Gastrocnemius medialis (tissue), 4 donors: ENCODE measurements at places on chromosomes 16 and 17.
A peak's percentile ranks its signal among the peaks of the same experiment; 100 is the strongest.

GRCh38 chr17:74773871-74774286 lies 2.3 kb downstream of the NAT9 start:
- no peak overlapping the region for H3K4me3 ChIP-seq
- peaks cover 23% of the 10 kb centered on the region for H3K4me1 ChIP-seq
- no peak for DNase-seq
- no peak overlapping the region for H3K27ac ChIP-seq

GRCh38 chr16:67555795-67556212 lies 6.5 kb upstream of the CTCF start:
- H3K27ac ChIP-seq = peak overlapping the region; percentile 33
- no peaks in the 10 kb centered on the region for H3K27me3 ChIP-seq
- peaks cover 30% of the 10 kb centered on the region for H3K4me1 ChIP-seq
- H3K36me3 ChIP-seq = no peaks in the 10 kb centered on the region
- no peak for DNase-seq

- H3K36me3 ChIP-seq = no peaks in the 10 kb centered on the region
- peak overlapping the region; percentile 83 for H3K27ac ChIP-seq
- peaks cover 70% of the 10 kb centered on the region for H3K4me1 ChIP-seq
- H3K4me3 ChIP-seq = no peak overlapping the region
Measured at GRCh38 chr17:64216338-64217248, 46.5 kb downstream of the TEX2 start.

DNA sequence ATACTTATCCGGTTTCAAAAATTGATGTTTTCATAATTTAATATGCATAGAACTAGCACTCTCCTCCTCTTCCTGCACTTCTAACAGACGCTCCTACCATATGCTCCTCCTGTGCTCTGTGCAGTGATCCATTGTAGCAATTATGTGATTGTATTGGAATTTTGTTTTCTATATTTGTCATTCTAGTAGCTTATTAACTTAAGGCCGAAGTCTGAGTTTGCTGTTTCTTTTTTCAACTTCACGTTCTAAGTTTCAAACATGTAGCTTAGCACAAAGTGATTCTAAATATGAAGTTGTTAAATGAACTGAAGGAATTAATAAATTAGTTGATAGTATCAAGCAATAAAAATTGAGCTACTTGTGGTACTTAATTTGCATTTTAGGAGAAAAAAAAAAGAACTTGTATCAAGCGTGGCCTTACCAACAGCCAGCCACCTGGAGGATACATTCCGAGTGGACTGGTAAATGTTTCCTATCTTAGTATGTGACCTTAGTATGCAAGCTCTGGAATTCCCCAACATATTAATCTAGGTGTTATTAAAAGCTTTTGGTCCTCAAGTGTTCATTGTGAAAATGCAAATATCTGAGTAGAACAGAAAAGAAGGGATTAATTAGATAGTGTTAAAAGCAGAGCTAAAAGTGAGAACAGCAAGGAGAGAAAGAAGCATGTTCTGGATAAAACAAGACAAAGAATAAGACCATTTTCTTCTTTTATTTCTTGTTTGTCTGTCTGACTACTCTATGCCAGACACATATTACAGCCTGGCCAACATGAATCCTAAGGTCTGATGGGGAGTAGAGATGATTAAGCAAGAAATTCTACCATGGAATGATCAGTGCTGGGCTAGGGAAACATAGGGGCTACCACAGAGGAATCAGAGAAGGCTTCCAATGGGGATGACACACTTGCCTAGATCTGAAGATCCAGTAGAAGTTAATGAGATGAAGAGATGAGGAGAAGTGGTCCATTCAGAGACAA lies 290.4 kb upstream of the MON1B start:
- H3K4me3 ChIP-seq = no peak overlapping the region
- H3K4me1 ChIP-seq = no peaks in the 10 kb centered on the region
- no peaks in the 10 kb centered on the region for H3K36me3 ChIP-seq
- no peaks in the 10 kb centered on the region for H3K27me3 ChIP-seq
- DNase-seq = no peak

DNA sequence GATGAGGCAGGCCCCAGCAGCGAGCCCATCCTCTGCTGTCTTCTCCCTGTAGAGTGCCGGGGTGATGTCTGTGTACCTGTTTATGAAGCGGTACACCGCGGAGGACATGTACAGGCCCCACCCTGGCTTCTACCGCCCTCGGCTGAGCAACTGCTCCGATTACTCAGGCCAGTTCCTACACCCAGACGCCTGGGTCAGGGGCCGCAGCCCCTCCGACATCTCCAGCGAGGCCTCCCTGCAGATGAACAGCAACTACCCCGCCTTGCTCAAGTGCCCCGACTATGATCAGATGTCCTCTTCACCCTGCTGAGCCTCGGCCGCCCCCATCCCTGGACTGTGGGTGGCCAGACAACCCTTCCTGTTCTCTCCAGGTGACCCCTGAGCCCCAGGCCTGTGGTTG lies 50.0 kb downstream of the CACNG5 start:
- no peaks in the 10 kb centered on the region for H3K4me1 ChIP-seq
- no peak overlapping the region for H3K27ac ChIP-seq
- DNase-seq = no peak
- H3K36me3 ChIP-seq = no peaks in the 10 kb centered on the region
- H3K4me3 ChIP-seq = no peak overlapping the region

GRCh38 chr17:69762766-69763165 lies 312.3 kb upstream of the KCNJ16 start:
- no peak overlapping the region for H3K27ac ChIP-seq
- H3K36me3 ChIP-seq = no peaks in the 10 kb centered on the region
- H3K27me3 ChIP-seq = no peaks in the 10 kb centered on the region
- DNase-seq = no peak
- H3K4me3 ChIP-seq = no peak overlapping the region

DNA sequence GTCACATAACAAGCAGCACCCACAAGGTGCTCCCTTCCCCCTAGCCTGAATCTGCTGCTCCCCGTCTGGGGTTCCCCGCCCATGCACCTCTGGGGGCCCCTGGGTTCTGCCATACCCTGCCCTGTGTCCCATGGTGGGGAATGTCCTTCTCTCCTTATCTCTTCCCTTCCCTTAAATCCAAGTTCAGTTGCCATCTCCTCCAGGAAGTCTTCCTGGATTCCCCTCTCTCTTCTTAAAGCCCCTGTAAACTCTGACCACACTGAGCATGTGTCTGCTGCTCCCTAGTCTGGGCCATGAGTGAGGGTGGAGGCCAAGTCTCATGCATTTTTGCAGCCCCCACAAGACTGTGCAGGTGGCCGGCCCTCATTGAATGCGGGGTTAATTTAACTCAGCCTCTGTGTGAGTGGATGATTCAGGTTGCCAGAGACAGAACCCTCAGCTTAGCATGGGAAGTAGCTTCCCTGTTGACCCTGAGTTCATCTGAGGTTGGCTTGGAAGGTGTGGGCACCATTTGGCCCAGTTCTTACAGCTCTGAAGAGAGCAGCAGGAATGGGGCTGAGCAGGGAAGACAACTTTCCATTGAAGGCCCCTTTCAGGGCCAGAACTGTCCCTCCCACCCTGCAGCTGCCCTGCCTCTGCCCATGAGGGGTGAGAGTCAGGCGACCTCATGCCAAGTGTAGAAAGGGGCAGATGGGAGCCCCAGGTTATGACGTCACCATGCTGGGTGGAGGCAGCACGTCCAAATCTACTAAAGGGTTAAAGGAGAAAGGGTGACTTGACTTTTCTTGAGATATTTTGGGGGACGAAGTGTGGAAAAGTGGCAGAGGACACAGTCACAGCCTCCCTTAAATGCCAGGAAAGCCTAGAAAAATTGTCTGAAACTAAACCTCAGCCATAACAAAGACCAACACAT lies at the start of gene STH:
Gene STH, plus strand, starts transcription at position 264 of the 913 bp plus-strand sequence. Its CDS starts 30 bp downstream, at position 294.
- peaks cover 15% of the 10 kb centered on the region for H3K4me1 ChIP-seq
- no peak for DNase-seq
- no peaks in the 10 kb centered on the region for H3K27me3 ChIP-seq
